ENCODE measurements at places on chromosomes 2 and 18.

- DNase-seq = no peak
These were observed 23.4 kb upstream of the CYP1B1 start for GRCh38 chr2:38099099-38100028.

DNA sequence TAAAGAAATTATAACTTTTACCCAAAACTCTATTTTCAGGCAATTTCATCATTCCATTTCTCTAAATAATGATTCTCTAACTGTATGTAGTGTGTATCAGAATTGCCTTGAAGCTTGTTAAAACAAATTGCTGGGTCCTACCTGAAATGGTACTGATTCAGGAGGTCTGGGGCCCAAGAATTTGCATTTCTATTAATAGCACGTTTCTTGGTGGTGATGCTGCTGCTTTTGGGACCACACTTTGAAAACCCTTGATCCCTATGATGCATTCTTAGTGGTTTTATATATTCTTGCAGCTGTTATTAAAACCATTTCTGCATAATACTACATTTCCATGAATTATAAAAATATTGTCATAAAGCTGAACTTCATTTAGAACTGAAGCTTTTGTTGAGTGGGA lies 140.7 kb downstream of the NCK2 start:
- no peak for DNase-seq

GRCh38 chr2:62685256-62685655 lies 20.3 kb upstream of the EHBP1 start:
- no peak for DNase-seq

DNA sequence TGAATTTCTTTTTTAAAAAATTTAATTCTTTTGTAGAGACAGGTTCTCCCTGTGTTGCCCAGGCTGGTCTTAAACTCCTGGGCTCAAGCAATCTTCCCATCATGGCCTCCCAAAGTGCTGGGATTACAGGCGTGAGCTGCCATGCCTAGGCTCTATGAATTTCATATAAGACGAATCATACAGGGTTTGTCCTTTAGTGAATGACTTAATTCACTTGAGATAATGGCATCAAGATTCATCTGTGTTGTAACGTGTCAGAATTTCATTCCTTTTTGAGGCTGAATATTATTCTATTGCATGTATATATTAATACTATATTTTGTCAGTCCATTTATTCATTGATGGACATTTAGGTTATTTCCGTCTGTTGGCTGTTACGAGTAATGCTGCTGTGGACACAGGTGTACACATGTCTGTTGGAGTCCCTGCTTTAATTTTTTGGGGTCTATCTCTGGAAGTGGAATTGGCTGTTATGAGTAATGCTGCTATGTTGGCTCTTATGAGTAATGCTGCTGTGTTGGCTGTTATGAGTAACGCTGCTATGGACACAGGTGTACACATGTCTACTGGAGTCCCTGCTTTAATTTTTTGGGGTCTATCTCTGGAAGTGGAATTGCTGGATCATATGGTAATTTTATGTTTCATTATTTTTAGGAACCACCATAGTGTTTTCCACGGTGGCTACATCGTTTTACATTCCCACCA lies 210.6 kb downstream of the CAMKMT start:
- peak; percentile 11 for DNase-seq

- DNase-seq = peak; percentile 21
These were observed 637 bp upstream of the SFT2D3 start for GRCh38 chr2:127700527-127701192.

- peak; percentile 23 for DNase-seq
These were observed 90.2 kb upstream of the ODC1 start for GRCh38 chr2:10538224-10538894.

GRCh38 chr18:24702001-24702515 lies 241.6 kb downstream of the HRH4 start:
- DNase-seq = no peak

DNA sequence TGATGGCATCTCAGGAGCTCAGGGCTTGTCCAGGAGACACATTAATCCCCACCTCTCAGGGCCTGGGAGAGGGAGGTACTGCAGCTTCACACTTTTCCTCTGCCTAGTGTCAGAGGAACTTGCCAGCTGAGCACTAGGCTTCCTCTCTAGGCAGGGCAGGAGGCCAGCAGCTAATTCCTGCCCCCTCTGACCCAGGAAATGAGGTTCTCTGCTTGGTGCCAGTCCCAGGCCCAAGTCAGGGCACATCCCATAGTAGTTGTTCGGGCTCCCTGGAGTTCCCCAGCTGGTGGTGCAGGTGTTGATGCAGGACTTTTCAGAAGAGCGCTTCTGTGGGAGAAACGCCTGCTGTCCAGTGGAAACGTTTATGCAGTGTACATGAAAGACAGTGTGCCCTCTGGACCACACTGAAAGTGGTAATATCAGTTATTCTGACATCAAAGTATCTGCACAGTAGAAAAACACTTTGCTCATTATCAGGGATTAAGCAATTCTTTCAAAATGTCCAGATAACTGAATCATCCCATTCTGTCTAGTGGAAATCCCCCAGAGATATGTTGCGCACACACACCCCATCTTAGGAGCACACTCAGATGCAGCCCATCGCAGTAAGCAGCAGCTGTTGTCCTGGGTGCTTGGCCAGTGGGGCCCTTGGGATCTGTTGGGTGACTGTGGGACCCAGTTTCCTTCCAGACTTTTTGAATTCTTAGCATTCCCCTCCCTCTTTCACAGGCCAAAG lies 17.8 kb upstream of the SCLY start:
- DNase-seq = no peak

DNA sequence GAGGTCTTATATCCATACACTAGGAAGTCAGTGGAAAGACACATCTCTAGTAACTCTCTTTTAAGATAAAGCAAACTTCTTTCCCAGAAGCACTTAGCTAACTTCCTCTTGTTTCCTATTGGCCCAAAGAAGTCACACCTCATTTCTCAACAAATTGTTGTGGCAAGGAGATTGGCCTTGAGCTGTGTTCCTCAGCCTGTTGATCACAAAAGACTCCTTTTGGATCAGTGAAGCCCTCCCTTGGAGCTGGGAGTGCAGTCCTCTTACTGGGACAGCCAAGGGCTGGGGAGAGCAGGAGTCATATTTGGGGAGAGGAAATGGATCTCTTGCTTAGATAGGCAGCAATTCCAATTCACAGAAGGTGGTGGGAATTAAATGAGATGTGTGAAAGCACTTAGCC lies 51.2 kb upstream of the DAPL1 start:
- DNase-seq = no peak

DNA sequence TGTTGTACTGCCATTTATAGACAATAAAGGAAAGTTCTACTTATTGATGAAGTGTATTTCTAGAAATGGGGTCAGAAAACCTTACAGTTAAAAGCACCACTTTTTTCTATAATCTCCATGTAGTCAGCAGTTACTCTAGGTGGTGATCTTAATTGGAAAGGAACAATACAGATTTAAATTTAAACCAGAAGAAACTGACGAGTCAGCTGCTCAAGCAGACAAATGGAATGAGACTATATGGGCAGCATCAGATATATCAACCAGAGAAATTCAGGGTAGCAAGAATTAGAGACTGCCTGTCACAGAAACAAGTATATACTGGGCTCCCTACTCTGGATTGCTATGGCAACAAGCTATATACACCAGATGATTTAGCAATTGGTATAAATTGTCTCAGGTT lies 99.6 kb upstream of the SCG2 start:
- no peak for DNase-seq

DNA sequence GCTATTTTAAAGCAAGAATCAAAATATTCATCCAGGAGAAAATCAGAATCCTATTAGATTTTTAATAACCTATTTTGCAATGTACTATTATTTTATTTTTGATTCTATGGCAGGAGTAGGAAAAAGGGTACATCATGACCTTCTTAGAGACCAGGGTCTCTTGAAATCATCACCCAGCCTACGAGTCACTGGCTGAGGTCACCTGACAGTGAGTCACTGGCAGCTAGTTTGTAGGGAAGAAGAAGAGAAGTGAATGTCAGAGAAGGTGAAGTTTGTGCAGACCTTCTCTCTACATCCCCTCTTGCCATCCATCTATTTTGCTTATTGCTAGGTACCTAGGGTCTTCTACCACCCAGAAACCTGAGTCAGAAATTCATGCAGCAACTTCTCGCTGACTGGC lies 144.2 kb downstream of the ALK start:
- no peak for DNase-seq

GRCh38 chr18:5052491-5052890 lies 144.6 kb downstream of the AKAIN1 start:
- DNase-seq = no peak

Data from activated CD4-positive, alpha-beta T cell treated with anti-CD3 and anti-CD28 coated beads, Interleukin-2, amount 50 U/mL, for 16 hours (primary cell).